ENCODE measurements at places on chromosomes 6 and 20. TPM values are rescaled to one million over a fixed set of nuclear protein-coding genes. Genes with fewer than 3 reads are reported as not detected.

DNA sequence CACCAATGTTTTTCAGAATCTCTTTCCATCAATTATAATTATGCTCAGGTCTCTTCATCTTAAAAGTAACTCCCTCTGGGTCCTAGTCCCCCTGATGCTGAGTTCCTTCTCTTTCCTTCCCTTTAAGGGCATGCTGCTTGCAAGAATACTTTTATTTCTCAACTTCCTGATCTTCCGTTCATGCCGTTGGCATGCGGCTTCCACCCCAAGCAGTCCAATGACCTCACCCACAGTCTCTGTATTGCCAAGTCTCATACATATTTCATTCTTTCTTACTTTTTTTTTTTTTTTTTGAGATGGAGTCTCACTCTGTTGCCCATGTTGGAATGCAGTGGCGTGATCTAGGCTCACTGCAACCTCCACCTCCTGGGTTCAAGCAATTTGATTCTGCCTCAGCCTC, 83.5 kb downstream of the NDUFAF5 start:
- DNase-seq: no peak

DNA sequence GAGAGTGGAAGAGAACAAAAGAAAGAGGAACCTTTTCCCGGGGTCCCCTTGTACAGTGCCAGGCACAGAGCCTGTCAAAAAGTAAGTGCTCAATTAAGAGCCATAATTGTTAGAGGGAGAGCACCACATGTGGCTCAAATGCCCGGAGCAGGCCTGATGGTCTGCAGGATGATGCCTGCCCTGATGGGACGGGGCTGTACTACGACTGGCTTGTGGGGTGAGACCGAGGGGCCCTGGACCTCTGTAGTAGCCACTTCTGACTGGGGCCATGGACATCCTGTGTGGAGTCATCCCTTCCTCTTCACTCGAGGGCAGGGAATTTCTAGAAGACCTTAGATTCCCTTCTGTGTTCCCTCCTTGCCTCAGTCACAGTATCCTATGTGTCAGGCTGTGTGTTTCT, 47.9 kb downstream of the KCNK5 start:
- no peak for DNase-seq

- DNase-seq: no peak
Measured at GRCh38 chr6:146870760-146871159, 272.0 kb downstream of the ADGB start.

DNA sequence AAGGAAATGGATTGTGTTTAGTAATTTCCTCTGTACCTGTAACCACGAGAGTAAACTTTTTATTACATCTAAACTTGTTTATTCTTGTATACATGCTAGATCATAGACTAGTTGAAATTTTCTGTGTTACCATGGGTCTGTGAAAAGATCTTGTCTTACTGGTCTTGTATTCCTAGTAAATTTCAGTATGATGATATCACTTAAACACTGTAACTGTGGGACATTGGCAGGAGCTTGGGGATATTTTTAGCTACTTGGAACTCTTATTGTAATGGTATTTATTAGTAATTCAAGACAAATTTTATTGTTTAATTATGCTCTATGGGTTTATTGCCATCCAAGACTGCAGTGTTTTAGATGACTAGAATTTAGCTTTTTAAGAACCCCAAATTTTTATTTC, 25.9 kb upstream of the TULP4 start:
- DNase-seq: peak; percentile 87

DNA sequence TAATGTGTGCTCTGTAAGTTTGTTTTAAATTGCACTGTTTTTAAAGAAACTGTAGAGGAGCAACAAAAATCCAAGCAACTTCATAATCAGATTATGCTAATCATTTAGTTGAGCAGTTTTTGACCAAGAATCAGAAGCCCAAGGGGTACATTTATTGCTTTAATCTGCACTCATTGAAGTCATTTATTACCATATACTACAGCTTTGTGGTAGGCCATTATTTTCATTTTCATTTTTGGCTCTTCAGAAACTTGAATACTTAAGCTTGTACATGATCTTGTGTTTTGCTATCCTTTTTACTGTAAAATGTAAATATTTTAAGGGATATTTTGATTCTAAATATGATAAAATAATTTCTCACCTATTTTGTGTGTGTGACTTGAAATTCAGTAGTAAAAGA, 78.5 kb downstream of the PHF3 start:
- no peak for DNase-seq

GRCh38 chr6:153591159-153591558, 447.9 kb upstream of the OPRM1 start:
- no peak for DNase-seq

The ATP6V1G2 gene
- 4.8 TPM for polyA plus RNA-seq

The FAM83B gene
- polyA plus RNA-seq: not detected

The KIF25 gene
- polyA plus RNA-seq: 0.24 TPM

The MOCS3 gene
- 3.4 TPM for polyA plus RNA-seq

The CCN5 gene
- 0.25 TPM for polyA plus RNA-seq
